Astrocyte (in vitro differentiated cells and primary cell): ENCODE measurements at places on chromosomes 6 and 20. TPM values are rescaled to one million over a fixed set of nuclear protein-coding genes. Genes with fewer than 3 reads are reported as not detected.
A peak's percentile ranks its signal among the peaks of the same experiment; 100 is the strongest.

RIPOR3 gene
- 0.29 and 0.39 TPM in 2 replicates for total RNA-seq

MYBL2 gene
- 3.0 and 6.2 TPM in 2 replicates for total RNA-seq

GRCh38 chr20:5797843-5798462 is 47.8 kb downstream of the SHLD1 start:
- DNase-seq, result no peak

CD2AP gene
- total RNA-seq, result 68.8 and 73.8 TPM in 2 replicates

DNA sequence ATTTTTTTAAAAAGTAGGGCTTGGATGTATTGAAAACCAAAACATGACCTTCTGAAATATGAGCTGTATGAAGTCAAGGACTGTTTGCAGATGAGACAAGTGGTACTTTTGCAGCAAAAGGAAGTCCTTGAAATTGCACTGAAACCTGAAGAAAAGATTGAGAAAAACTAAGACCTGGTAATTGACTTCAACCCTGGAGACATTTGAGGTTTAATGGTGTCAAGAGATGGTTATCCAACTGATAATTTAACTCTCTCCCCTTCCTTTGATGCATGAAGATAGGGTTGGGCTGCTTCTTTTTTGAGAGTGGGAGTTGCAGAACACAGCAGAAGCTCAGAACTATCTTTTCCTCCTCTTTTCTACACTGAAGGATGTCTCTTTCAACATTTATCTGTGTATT is 180.9 kb upstream of the DTNBP1 start:
- DNase-seq, result no peak

DNA sequence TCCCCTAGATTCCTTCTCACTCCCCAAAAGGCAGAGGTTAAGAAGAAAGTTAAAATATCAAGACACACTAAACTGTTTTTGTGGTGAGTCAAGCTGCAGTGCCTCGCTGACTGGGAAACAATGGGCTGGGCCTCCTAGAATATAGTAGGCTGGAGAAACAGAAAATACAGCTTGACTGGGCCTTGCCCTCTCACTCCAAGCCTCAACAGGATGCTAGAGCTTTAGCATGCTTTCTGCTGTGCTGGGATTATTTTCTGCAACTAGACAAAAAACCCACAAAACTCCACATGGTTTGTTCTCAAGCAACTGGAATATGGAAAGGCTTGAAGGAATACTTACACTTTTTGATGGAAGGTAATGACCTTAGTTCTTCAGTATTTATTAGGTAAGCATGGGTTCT is 27.9 kb downstream of the FOXO3 start:
- peak; percentile 63 for DNase-seq

- DNase-seq, result no peak
These were observed 125.9 kb downstream of the FRK start for GRCh38 chr6:115934829-115935228.

DNA sequence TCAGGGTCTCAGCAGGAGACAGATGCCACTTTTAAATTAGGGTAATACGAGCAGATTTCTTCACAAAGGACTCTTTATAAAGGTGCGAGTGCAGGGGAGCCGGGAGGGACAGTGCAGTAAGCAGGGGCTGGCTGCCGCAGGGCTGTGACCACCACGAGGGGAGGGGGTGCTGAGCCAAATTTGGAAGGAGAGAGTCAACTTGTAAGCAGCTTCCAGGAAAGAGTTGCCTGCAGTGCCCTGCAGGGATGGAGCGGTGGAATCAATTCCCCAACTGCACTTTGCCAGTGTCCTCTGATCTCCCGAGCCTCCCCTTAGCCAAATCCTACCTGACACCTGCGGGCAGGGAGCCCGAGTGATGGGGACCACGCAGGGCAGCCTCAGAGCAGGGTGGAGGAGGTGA is 13.9 kb upstream of the CCDC167 start:
- no peak for DNase-seq

DNA sequence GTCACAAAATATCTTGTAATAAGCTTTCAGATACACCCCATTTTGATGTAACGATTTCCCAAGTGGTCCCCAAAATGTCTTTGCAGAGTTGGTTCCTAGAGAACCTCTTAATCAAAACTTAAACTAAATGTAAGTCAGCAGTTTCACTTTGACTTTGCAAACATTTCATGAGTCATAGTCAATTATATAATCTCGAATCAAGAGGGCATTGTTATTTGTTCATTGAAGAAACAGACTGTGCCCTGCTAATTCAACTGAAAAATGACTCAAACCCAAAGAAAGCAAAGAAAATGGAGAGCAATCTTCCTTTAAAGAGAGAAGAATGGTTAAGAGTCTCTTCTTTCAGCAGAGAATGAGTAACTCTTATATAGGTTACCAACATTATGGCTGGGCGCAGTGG is 58.3 kb downstream of the IPCEF1 start:
- peak; percentile 62 for DNase-seq

DNA sequence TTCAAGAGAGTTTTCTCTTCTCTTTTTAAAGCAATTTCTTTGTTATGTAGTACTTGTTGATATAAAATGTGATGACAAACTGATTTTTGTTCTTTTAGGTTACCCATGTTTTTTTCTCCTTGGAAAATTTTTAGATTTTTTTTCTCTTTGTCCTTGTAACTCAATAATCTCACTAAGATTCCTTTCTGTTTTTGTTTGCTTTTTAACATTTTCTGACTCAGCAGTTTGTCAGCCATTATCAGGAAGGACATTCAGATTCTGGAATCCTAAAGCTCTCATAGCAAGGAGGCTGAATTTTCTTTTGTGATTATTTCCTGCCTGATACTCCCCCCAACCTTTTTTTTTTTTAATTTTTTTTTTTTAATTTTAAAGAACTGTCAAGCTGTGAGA is 75.2 kb upstream of the CITED2 start:
- DNase-seq, result peak; percentile 31

CLIC5 gene
- 0.14 and 0.32 TPM in 2 replicates for total RNA-seq

DNA sequence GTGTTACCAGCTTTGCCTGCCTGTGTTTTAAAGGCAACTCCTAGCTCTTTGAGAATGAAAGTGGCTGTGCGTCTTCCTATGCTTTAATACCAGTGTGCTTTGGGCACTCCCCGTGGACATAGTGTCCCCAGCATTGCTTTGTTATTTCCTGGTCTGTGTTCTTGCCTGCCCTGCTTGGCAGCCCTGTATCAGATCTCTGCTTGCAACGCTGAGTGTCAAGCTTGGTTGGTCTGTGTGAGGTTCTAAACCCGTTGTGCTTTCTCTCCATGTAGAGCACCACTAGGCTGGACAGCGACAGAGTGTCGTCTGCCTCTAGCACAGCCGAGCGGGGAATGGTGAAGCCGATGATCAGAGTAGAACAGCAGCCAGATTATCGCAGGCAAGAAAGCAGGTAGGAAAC is 80.2 kb downstream of the AFDN start:
- DNase-seq, result no peak

GRCh38 chr6:159833556-159833955 is 33.5 kb downstream of the PNLDC1 start:
- no peak for DNase-seq

DNA sequence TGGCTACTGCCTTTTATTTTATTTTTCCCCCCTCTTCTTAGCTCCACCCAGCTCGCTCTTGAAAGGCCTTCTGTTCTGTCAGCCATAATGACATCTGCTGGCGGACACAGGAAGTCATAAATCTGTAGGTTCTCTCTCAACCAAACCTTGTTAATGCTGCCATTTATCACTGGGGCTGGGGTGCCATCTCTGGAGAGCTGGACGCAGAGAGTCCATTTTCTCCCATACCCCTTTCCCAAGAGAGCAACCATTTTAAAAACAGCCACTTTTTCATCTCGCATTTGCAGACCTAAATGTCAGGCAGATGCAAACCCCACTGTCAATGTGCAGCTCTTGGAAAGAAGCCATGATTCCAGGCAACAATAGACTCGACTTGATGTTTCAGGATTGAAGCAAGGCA is 13.0 kb upstream of the TSHZ2 start:
- DNase-seq, result no peak

GPR63 gene
- 1.6 and 1.8 TPM in 2 replicates for total RNA-seq

SNX14 gene
- 89.5 and 90.5 TPM in 2 replicates for total RNA-seq

GRCh38 chr6:24720604-24721460 is 1.9 kb upstream of the C6orf62 start:
- peak; percentile 99 for DNase-seq

DNA sequence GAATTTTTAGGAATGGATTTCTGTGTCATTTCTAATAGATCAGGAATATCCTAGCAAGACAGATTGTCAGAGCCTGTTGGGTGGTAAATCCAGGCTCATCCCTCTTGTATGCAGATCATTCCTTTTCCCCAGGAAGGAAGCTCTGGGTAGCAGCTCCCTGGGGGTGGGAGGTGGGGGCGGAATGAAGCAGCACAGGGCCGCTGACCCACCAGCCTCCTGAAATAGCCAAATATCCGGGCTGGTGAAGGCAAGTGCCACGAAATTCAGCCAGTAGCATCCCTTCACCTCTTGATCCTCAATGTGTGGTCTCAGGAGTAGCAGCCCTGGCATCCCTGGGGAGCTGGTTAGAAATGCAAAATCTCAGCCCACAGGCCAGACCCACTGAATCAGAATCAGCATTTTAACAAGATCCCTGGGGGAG is 256.9 kb downstream of the LRFN2 start:
- no peak for DNase-seq

ECT2L gene
- total RNA-seq, result not detected in 2 replicates

GSTA2 gene
- not detected in 2 replicates for total RNA-seq

GRCh38 chr6:170554796-170555137 is 598 bp downstream of the TBP start:
- DNase-seq, result no peak

CFB gene
- total RNA-seq, result 1.0 and 1.4 TPM in 2 replicates

- peak; percentile 58 for DNase-seq
These were observed 96.6 kb downstream of the SULF2 start for GRCh38 chr20:47688385-47689381.

DNA sequence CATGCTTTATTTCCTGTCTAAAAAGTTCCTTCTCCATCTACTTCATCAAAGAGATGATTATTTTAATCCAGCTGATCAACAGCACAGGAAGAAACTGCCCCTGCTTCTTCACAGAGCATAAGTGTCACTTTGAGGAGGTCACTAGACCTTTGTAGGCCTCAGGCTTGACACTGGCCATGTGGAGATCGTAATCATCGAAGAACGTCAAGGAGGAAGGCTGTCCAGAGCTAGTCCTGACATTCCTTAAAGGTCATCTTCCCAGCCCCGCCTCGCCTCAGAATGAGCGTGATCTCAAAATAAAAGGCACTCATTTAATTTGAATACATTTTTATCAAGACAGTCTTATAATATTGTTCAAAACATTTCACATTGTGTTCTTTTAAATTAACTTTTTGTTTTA is 445.7 kb upstream of the CDH4 start:
- no peak for DNase-seq

GRCh38 chr20:54208548-54209176 is 775 bp downstream of the PFDN4 start:
- DNase-seq, result peak; percentile 53

GRCh38 chr20:58398254-58398653 is 9.2 kb downstream of the VAPB start:
- DNase-seq, result no peak

- no peak for DNase-seq
These were observed 48.6 kb upstream of the RCAN2 start for GRCh38 chr6:46539866-46540265.

DNA sequence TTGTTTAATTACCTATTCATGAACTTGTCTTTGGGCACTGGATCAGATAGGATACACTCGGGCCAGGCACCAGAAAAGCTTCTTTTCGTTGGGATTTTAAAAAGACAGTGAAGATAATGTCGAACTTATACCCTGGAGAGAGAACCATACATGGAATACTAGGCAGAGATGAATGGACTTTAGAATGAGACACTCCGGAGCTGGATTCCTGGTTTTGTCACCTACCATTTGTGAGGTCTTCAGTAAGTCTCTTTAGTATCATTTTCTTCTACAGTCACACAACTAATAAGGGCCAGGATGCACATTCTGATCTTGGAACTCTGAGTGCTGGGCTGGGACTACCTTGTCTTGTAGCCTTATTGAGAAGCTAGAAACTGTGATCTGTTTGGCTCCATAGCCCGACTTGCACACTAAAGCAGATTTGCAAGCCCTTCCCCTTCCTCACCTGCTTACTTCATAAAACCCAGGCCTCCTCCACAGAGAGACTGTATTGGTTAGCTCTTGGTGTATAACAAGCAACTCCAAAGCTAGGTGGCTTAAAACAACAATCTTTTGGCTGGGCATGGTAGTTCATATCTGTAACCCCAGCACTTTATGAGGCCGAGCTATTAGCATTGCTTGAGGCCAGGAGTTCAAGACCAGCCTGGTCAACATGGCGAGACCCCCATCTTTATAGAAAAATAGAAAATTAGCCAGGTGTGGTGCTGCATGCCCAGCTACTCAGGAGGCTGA is 7.4 kb upstream of the IFT52 start:
- no peak for DNase-seq

WFDC8 gene
- total RNA-seq, result not detected in 2 replicates
